ENCODE measurements at places on chromosomes 6 and 20.

- no peak for DNase-seq
Observed at GRCh38 chr20:11937230-11937629, 19.5 kb downstream of the BTBD3 start.

GRCh38 chr6:35441642-35442041, 10.5 kb upstream of the FANCE start:
- DNase-seq, result no peak

- no peak for DNase-seq
Observed at GRCh38 chr6:1594445-1595200, 15.1 kb upstream of the FOXC1 start.

DNA sequence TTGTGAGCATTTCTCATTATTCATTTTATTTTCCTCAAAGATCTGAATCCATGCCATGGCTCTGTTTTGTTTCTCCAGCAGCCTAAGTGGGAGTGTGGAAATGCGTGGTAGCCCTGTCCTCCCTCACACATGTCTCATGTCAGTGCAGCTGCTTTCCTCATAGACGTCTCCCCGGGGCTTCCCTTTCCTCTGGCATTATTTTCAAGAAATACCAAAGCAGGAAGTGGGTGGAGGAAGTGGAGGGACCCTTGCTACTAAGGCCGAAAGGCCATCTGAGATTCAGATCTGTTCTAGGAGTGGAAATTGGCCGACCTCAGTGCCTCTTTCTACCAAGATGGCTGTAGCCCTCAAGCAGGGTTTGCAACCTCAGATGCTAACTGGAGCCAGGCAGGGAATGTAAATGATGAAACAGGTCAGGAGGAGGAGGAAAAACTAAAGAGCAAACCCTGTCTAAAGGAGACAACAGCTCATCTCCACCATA, 420.9 kb upstream of the PLCB4 start:
- DNase-seq, result peak; percentile 46

- DNase-seq, result no peak
Observed at GRCh38 chr6:97073903-97074302, 149.4 kb downstream of the KLHL32 start.

DNA sequence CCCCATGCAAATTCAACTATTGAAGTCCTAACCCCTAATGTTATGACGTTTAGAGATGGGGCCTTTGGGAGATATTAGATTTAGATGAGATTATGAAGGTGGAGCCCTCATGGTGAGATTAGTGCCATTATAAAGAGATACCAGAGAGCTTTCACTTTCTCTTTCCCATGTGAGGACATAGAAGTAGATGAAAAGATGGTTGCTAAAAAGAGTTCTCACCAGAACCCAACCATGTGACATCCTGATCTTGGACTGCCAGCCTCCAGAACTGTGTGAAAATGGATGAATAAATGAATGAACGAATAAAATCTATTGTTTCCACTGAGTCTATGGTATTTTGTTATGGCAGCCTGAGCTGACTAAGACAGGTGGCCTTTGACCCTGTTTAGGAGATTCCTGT, 50.6 kb upstream of the FBXO30 start:
- no peak for DNase-seq

- no peak for DNase-seq
Observed at GRCh38 chr6:25005010-25005409, 69.2 kb upstream of the RIPOR2 start.

GRCh38 chr6:80338201-80338836, 231.8 kb downstream of the BCKDHB start:
- DNase-seq, result peak; percentile 60

DNA sequence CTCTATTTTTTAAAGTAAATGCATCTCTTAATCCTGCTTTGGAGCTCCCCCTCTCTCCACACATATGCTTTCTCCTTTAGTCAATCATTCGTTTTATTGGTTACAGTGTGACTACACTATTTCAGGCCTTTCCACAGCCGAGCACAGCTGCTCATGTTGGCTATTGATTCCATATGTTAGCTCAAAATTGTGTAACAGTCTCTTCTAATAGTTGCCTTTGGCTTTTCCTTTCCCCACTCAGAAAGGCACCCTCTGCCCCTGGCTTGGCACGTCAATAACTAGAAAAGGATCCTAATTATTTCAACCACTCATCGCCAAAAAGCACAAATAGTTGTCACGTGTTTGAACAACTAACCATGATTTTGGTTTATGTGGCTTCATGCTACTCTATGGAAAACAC, 410.3 kb upstream of the SLC35B3 start:
- no peak for DNase-seq

DNA sequence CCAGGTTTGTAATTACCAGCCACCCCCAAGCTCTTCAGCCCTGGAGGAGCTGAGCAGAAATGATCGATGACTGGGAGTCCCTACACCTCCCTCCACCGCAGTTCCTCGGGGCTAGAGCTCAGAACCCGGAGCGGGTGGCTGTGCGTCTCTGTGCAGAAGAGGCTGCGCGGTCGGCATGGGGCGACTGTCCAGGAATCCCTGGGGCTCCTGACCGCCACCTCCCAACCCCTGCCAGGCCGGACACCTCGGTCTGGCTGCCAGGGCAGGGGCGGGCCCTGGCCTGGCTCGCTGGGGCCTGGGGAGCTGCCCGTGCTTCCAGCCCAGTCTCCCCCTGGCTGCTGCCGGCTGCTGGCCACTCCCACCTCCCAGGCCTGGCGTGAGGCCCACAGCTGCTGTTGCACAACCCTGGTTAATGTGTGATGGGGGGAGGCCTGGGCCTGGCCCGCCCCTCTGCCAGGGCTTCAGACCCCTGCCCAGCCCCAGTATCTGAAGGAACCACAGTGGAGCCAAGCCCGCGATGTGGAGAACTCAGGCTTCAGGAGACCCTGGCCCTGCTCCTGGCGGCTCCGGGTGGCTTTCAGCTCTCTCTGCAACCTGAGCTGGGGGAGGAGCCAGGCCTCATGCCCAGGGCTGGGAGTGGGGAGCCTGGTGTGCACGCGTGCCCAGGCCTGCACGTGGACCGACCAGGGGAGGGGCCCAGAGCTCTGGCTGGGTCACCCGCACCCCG, 1.2 kb downstream of the SLC2A4RG start:
- DNase-seq, result peak; percentile 82

- DNase-seq, result no peak
Observed at GRCh38 chr20:57459278-57459677, 65.7 kb downstream of the CTCFL start.

- no peak for DNase-seq
Observed at GRCh38 chr6:151070631-151071051, 169.1 kb upstream of the AKAP12 start.

GRCh38 chr6:35948725-35949124, 27.8 kb upstream of the SRPK1 start:
- DNase-seq, result peak; percentile 19

- no peak for DNase-seq
Observed at GRCh38 chr20:34315236-34315635, 12.1 kb upstream of the AHCY start.

DNA sequence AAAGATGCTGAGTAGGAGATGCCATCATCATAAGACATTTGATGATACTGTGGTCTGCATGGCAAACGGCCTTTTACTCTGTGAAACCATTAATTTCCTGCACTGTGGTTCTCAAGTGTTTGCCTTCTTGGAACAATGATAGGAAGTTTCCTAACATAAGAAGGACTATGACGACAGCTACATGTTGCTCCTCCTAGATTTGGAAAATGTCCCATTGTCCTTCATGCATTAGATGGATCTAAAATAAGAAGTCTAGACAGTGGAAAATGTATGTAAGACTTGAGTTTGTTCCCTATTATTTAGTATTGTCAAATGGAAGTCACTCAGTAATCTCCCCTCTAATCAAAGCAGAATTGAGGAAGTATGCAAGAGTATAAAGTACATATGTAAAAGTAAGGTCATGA, 98.5 kb upstream of the TMEM170B start:
- peak; percentile 52 for DNase-seq

GRCh38 chr20:50848846-50849673, 54.2 kb downstream of the BCAS4 start:
- peak; percentile 65 for DNase-seq

GRCh38 chr6:711925-712324, 19.0 kb upstream of the EXOC2 start:
- no peak for DNase-seq

DNA sequence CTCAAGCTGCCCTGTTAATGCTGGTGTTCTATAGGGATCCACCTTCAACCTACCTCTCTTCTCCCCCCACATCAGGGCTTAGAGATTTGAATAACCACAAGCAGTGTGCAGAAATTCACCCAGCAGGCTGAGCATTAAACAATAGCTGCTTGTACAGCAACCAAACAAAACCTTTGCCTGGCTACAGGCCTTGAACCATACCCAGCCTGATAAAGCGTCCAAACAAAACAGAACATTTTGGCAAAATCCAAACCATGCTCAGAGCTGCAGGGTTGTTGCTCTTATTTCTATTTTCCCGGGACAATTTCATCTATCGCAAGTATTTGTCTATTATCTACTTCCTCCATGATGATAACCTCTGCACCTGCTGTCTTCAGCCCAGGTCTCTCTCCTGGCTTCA, 142.3 kb downstream of the UNC5CL start:
- DNase-seq, result no peak

DNA sequence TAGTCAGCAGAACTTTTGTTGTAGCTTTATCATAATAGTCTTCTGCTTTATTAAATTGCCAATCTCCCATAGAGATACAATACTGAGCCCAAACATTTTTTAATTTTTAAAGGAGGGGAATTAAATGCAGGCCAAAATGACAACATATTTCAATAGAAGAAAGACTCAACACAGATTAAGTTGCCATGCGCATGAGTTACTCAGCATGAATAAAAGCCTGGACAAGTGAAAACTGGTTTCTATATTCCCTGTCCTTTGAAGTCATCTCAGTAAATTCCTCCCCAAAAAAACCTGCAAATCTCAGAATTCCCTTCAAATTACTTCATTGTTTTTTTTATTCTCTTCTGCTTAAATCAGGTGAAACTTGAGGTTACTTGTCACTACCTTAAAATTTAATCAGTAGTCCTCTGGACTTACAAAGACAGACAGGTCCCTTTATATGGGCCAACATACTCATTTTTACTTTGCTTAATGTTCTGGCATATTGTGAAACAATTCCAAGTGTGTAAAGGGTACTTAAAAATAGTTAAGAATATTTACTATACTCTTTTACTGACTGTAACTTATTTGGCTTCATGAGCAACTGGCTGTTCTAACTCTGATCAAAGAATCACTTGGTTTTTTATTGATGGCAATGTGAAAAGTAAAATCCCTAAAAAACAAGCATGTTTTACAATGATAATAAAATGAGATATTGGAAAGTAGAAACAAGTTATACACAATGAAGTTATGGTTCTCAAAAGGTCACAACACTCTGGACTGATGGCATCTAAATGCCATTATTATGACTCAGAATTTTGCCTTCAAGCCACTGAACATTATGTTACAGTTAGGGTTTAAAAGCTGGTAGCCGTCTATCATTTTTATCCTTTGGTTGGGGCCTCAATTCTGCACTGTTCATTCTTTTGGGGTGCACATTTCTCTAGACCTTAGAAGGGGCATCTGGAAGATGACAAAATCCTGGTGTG, 49.9 kb upstream of the COL21A1 start:
- no peak for DNase-seq

DNA sequence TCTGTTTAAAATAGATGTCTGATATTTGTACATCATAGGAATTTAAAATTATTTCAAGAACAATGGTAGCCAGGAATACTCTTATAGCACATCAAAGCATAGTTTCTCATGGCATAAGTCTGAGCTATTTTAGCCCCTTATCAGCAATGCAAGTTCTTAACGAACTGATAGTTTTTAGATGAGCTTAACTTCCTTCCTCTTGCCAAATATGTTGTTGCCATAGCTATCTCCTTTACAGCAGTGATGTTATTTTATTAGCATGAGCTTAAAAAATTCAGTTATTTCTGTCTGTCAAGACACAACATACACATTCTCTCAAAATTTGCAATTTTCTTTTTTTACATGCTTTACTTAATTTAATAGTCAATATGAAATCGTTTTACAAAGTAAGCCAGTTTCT, 867.2 kb downstream of the PHF3 start:
- DNase-seq, result no peak

- no peak for DNase-seq
Observed at GRCh38 chr6:130029163-130029562, 10.8 kb downstream of the L3MBTL3 start.

- no peak for DNase-seq
Observed at GRCh38 chr6:39965751-39966150, 31.5 kb upstream of the MOCS1 start.

- DNase-seq, result peak; percentile 45
Observed at GRCh38 chr6:47648031-47648430, 50.3 kb upstream of the ADGRF4 start.

- no peak for DNase-seq
Observed at GRCh38 chr6:73577676-73578075, 56.8 kb upstream of the EEF1A1 start.

- DNase-seq, result peak; percentile 4
Observed at GRCh38 chr6:89597372-89597771, 41.2 kb downstream of the LYRM2 start.

- DNase-seq, result no peak
Observed at GRCh38 chr6:1311400-1312202, at the start of gene FOXQ1. FOXQ1 (plus strand) TSS chr6:1312098; CDS start chr6:1312705, 607 bp downstream.

GRCh38 chr6:87164506-87164905, 9.1 kb downstream of the ZNF292 start:
- no peak for DNase-seq

DNA sequence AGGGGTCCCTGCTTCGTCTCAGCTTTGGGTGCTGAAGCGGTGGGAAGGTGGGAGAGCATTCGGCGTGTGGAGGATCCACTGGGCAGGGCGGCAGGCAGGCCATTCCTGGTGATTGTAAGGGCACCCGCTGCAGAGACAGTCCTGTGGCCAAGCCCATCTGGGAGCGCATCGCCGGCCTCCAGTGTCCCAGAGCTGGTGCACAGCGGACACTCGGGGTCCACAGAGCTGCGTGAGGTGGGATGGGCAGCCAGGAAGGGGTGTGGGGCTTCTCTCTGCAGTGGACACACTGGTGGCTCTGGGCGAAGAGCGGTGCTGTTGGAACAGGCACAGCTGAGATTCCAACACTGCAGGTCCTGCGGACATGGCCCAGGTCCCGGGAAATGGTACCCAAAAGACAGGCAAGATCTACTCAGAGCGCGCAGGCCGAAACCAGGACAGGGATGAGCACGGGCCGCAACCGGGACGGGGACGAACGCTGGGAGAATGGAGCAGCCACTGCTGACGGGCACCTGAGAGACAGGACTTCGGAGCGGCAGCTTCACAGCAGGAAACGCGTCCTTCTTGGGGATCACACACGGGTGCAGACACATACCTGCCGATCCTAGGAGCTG, 188.2 kb downstream of the ERMARD start:
- no peak for DNase-seq

DNA sequence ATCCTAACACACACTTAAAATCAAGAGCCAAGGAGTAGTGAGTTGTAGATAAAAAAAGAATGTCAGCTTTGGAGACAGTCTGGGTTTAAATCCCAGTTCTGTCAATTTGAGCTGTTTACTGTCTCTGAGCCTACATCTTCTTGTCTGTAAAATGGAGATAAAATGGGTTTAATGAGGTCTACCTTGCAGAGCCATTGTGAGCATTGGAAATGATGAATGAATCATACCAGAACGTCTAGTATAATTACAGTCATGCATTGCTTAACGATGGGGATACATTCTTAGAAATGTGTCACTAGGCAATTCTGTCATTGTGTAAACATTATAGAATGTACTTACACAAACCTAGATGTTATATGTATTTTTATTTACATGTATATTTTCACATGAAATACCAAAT, 17.6 kb upstream of the SGK2 start:
- no peak for DNase-seq

Data from MV-4-11 (cell line).